ENCODE measurements at places on chromosomes 2 and 18. TPM values are rescaled to one million over a fixed set of nuclear protein-coding genes. Genes with fewer than 3 reads are reported as not detected.

Gene HJURP
- 2.0 TPM for total RNA-seq

Gene STARD6
- total RNA-seq: not detected

Gene RAB6D
- 0.09 TPM for total RNA-seq

Gene EMILIN1
- total RNA-seq: 88.4 TPM

Gene RBMS1
- total RNA-seq: 93.4 TPM

Gene CYTIP
- 37.4 TPM for total RNA-seq

Gene AMMECR1L
- total RNA-seq: 15.2 TPM

DNA sequence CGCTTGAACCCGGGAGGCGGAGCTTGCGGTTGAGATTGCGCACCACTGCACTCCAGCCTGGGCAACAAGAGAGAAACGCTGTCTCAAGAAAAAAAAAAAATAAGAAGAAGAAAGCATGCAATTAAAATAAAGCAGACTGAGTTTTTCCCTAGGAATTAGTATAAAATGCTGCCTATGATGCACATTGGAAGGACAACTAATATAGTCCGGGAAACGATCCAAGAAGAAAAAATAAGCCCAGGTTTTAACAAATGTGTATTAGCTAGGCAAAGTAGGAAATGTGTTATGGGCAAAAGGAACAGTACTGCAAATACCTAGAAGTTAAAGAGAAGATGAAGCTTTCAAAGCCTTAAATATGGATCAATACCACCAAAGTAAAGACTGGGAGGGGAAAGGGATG is 64.0 kb downstream of the SPIRE1 start:
- no peaks in the 10 kb centered on the region for H3K36me3 ChIP-seq
- no peak overlapping the region for H3K4me3 ChIP-seq
- no peaks in the 10 kb centered on the region for H3K27me3 ChIP-seq
- peak; percentile 58 for DNase-seq

GRCh38 chr2:202375033-202375608 is 1.0 kb upstream of the BMPR2 start:
- no peaks in the 10 kb centered on the region for H3K27me3 ChIP-seq
- peak overlapping the region; percentile 97 for H3K27ac ChIP-seq
- no peaks in the 10 kb centered on the region for H3K36me3 ChIP-seq
- H3K4me1 ChIP-seq: peaks cover 4% of the 10 kb centered on the region

DNA sequence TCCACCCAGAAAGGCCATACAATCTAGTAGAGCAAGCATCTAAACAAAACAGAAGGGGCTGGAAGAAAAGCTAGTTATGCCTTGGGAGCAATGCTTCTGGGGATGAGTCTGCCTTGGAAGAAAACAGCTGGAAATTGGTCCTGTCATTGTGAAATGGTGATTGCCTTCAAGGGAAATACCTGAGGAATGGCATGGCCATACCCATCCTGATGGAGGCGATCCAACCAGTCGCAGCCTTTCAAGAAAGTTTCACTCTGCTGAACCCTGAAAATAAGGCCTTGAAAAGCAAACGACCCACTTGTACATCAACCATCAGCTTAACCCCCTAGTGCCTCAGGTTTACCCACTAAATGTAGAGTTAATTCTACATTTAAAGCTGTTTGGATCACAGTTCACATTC is 72.6 kb upstream of the PID1 start:
- DNase-seq: no peak
- H3K27me3 ChIP-seq: no peaks in the 10 kb centered on the region
- no peaks in the 10 kb centered on the region for H3K4me1 ChIP-seq

GRCh38 chr2:181183878-181184542 is 203.6 kb downstream of the UBE2E3 start:
- H3K27ac ChIP-seq: no peak overlapping the region
- no peak for DNase-seq
- no peaks in the 10 kb centered on the region for H3K4me1 ChIP-seq
- H3K4me3 ChIP-seq: no peak overlapping the region
- no peaks in the 10 kb centered on the region for H3K27me3 ChIP-seq
- H3K36me3 ChIP-seq: no peaks in the 10 kb centered on the region

DNA sequence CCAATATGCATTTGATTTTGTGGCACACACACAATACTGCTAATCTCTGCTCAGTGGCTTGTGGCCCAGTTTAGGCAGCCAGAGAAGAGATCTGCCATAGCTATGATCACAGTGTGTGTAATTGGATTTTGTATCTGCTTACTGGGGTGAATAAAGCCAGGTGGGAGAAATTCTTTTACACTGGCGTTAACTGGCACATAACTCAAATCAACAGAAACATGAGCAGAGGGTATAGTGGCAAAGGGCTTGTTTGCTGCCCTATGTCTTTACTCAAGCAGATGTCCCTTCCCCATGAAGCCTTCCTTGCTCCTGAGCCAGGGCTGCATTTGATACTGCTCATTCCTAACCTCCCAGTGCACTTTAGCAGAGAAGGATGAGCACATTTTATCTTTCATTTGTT is 28.5 kb downstream of the STON1 start:
- H3K27me3 ChIP-seq: no peaks in the 10 kb centered on the region

DNA sequence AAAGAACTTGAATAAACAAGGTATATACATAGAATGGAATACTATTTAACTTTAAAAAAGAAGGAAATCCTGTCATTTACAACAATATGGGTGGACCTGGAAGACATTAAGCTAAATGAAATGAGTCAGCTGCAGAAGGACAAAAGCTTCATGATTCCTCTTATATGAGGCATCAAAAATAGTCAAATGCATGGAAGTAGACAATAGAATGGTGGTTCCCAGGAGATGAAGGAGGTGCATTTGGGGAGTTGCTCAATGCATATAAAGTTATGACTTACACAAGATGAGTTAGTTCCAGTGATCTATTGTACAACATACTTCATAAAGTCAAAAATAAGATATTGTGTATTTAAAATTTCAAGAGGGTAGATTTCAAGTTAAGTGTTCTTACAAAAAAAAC is 426.1 kb upstream of the UBE2E3 start:
- H3K36me3 ChIP-seq: no peaks in the 10 kb centered on the region
- no peak for DNase-seq
- H3K27me3 ChIP-seq: no peaks in the 10 kb centered on the region

DNA sequence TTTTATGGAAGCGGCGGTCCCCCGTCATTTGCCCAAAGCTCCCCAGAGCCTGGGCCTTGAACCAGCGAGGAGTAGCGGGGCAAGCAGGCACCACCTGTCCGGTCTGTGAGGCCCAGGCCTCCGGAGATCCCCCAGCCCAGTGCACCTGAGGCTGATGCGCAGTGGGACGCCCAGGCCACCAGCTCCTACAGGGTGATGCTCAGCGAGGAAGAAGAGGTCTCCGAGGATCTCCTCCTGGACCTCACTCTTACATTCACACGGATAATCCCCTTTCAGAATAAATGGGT is 220.2 kb downstream of the NDUFA10 start:
- no peak overlapping the region for H3K27ac ChIP-seq
- H3K4me1 ChIP-seq: peaks cover 3% of the 10 kb centered on the region
- H3K27me3 ChIP-seq: no peaks in the 10 kb centered on the region
- no peak overlapping the region for H3K4me3 ChIP-seq
- H3K36me3 ChIP-seq: no peaks in the 10 kb centered on the region
- DNase-seq: no peak

- H3K36me3 ChIP-seq: no peaks in the 10 kb centered on the region
- H3K4me1 ChIP-seq: no peaks in the 10 kb centered on the region
- H3K27ac ChIP-seq: no peak overlapping the region
- H3K27me3 ChIP-seq: no peaks in the 10 kb centered on the region
- H3K4me3 ChIP-seq: no peak overlapping the region
- no peak for DNase-seq
Measured at GRCh38 chr2:183868707-183869106, 729.6 kb upstream of the ZNF804A start.

DNA sequence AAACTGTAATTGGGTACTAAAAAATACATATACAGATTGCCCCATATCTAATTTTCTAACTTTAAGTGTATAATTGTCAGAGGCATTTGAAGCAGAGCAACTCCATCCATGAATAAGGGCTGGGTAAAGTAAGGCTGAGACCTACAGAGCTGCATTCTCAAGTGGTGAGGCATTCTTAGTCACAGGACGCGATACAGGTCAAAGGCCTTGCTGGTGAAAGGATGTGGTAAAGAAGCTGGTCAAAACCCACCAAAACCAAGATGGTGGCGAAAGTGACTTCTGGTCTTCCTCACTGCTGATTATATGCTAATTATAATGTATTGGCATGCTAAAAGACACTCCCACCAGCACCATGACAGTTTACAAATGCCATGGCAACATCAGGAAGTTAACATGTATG is 50.0 kb downstream of the SLC8A1 start:
- H3K27ac ChIP-seq: no peak overlapping the region
- H3K4me1 ChIP-seq: no peaks in the 10 kb centered on the region
- H3K27me3 ChIP-seq: no peaks in the 10 kb centered on the region
- no peaks in the 10 kb centered on the region for H3K36me3 ChIP-seq
- no peak for DNase-seq

GRCh38 chr2:127563458-127564428 is 28.3 kb downstream of the MYO7B start:
- no peak for DNase-seq
- H3K36me3 ChIP-seq: no peaks in the 10 kb centered on the region
- no peaks in the 10 kb centered on the region for H3K4me1 ChIP-seq
- H3K27ac ChIP-seq: no peak overlapping the region

GRCh38 chr18:570697-571096 is 9.5 kb upstream of the CETN1 start:
- no peak overlapping the region for H3K27ac ChIP-seq
- no peaks in the 10 kb centered on the region for H3K27me3 ChIP-seq
- peaks cover 14% of the 10 kb centered on the region for H3K4me1 ChIP-seq

DNA sequence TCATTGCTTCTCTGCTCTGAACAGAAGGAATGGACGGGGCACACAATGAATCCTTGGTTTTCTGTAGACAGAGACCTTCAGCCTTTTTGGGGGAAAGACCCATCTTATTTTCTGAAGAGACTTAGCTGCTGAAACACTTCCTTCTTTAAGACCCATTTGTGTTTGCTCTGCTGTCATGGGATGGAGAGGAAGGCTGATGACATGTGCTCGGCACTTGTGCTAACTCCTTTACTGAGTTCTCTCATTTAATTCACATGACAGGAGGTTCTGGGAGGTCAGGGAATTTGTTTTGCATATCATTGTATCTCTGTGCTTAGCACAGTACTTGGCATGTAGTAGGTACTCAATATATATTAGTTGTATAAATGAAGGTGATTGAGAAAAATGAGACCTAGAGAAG is 39.0 kb downstream of the OXER1 start:
- H3K4me1 ChIP-seq: no peaks in the 10 kb centered on the region
- H3K4me3 ChIP-seq: no peak overlapping the region
- no peaks in the 10 kb centered on the region for H3K36me3 ChIP-seq
- DNase-seq: no peak

DNA sequence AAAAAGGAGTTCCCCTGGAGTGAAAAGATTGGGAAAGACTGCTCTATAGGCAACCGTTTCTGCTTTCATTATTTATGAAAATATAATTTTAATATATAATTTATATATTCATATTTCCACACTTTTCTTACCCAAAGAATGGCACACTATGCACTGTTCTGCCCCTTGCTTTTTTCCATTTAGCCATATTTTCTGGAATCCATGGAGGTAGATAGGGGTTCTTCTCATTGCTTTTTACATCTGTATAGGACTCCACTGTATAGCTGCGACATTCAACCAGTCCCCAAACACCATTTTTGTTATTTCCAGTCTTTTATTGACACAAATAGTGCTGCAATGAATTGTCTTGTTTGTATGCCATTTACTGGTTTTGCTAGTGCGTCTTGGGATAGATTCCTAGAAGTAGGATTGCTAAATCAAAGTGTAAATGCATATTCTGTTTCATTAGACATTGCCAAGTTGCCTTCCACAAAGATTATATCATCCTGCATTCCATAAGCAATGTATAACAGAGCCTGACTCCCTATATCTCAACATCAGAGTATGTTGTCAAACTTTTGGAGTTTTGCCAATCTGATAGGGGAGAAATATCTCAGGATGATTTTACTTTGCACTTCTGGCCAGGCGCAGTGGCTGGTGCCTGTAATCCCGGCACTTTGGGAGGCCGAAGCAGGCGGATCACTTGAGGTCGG is 26.6 kb upstream of the TCF7L1 start:
- DNase-seq: peak; percentile 57
- no peaks in the 10 kb centered on the region for H3K27me3 ChIP-seq
- no peak overlapping the region for H3K4me3 ChIP-seq
- H3K36me3 ChIP-seq: no peaks in the 10 kb centered on the region

GRCh38 chr2:105449076-105449475 is 50.2 kb upstream of the FHL2 start:
- no peak overlapping the region for H3K4me3 ChIP-seq
- no peaks in the 10 kb centered on the region for H3K36me3 ChIP-seq
- no peak for DNase-seq
- no peak overlapping the region for H3K27ac ChIP-seq
- H3K27me3 ChIP-seq: no peaks in the 10 kb centered on the region

DNA sequence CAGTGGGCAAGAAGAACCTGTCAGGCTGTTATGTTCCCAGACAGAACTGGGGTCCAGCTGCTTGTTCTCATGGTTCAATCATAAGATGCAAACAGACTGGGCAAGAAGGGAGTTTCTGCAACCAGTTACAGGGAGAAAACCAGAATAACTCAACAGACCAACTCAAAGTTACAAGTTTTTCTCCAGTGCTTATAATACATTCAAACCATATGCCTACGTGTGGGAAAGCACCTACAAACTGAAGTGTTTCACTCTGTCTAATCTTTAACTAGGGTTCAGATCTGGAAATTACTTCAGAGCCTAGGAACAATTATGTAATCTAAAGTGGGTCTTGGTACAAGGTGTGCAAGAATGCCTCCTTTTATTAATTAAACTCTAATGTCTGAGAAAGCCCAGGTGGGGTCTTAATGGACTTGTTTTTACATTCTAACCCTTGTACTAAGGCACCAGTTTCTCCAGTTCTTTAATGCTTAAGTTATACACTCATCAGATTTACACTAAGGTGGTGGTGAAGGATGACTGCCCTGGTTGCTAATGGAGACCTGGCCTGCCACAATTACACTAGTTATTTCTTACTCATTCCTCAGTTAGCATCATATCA is 951.9 kb downstream of the TSN start:
- no peaks in the 10 kb centered on the region for H3K27me3 ChIP-seq
- no peaks in the 10 kb centered on the region for H3K4me1 ChIP-seq
- H3K27ac ChIP-seq: no peak overlapping the region
- H3K4me3 ChIP-seq: no peak overlapping the region

DNA sequence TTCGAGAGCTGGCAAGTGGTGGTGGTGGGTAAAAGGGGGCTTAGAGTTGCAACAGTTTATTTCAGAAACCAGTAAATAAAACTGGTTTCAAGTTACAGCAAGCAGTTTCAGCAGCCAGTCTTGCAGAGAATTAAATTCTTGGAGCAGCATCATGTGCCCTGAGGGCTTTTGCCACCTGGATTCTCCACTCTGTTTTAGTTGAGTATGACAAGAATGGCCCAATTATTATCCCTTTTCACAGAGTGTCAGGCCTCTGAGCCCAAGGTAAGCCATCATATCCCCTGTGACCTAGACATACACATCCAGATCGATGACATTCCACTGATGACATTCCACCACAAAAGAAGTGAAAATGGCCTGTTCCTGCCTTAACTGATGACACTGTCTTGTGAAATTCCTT is 72.8 kb upstream of the FANCL start:
- H3K4me1 ChIP-seq: no peaks in the 10 kb centered on the region
- no peaks in the 10 kb centered on the region for H3K36me3 ChIP-seq
- H3K27me3 ChIP-seq: no peaks in the 10 kb centered on the region
- H3K4me3 ChIP-seq: no peak overlapping the region
- no peak for DNase-seq

- peaks cover 3% of the 10 kb centered on the region for H3K4me1 ChIP-seq
- H3K4me3 ChIP-seq: no peak overlapping the region
- H3K36me3 ChIP-seq: no peaks in the 10 kb centered on the region
- no peak overlapping the region for H3K27ac ChIP-seq
- DNase-seq: no peak
Measured at GRCh38 chr2:147865560-147865959, 20.7 kb downstream of the ACVR2A start.

GRCh38 chr2:3272761-3273160 is 104.9 kb downstream of the EIPR1 start:
- DNase-seq: no peak
- no peak overlapping the region for H3K27ac ChIP-seq
- H3K36me3 ChIP-seq: no peaks in the 10 kb centered on the region
- no peaks in the 10 kb centered on the region for H3K4me1 ChIP-seq
